ENCODE measurements at places on chromosomes 5 and 9.

- DNase-seq: no peak
These were observed 210.3 kb upstream of the ADRA1B start for GRCh38 chr5:159705948-159706347.

- DNase-seq: no peak
These were observed 10.6 kb downstream of the TMEM250 start for GRCh38 chr9:136107953-136108647.

DNA sequence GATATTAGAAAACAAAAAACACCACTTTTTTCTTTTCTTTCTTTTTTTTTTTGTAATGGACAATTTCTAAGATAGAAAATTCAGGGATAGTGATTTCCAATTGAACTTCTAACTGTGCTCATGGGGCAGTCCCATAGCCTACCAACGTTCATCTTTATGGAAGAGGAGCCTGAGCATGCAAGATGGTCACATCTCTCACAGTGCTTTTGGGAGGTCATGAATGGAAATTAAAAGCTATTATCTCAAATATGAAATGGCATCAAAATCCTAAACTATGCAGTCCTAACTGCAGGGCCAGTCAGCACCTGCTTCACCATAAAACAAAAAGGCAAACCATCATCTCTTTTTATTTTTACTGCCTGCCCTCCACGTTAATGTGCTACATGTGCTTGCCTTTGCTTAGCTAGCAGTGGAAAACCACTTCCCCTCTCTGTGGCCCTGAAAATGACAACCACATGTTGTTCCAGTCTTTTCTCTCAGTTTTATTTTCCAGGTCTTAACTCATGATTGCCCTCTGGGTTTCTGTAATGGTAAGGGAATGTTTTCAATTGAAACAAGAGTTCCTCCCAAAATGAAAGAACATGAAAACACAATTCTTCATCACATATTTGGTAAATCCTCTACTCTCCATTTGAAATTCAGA, 16.7 kb downstream of the IFNB1 start:
- DNase-seq: no peak

DNA sequence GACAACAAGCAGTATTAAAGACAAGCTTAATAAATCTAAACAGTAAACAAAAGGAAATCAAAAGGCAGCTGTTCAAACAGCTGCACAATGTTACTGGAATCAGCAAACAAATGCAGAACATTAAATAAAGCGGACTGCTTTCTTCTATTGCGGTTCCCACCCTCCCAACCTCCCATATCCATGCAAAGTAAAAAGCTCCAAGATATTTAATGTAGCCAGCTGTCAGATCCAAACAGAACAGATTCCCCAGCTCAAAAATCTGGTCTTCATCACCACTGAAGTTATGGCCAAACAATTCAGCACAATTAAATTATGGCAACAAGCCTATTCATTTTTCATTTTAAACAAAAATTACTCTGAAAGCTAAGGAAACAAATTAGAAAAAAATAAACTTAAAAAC, 75.9 kb downstream of the SLC38A9 start:
- no peak for DNase-seq

DNA sequence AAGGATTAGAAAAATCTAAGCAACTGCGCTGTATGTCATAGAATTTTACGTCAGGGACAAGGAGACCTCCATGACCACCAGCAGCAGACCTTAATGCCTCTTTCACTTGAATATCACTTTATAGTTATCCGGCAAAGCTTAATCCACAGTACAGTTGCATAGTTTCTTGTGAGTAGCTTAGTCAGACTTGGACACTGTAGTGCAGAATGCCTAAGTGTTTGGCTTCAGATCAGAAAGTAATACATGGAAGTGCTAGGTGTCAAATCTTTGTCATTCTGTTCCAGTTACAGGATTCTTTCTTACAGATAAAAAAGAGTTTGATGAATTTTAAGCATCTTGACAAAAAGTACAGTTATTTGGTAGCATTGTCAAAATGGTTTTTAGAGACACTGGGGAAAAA, 239.9 kb upstream of the PAPPA start:
- DNase-seq: no peak

GRCh38 chr5:111379391-111379816, 132.9 kb downstream of the STARD4 start:
- no peak for DNase-seq

DNA sequence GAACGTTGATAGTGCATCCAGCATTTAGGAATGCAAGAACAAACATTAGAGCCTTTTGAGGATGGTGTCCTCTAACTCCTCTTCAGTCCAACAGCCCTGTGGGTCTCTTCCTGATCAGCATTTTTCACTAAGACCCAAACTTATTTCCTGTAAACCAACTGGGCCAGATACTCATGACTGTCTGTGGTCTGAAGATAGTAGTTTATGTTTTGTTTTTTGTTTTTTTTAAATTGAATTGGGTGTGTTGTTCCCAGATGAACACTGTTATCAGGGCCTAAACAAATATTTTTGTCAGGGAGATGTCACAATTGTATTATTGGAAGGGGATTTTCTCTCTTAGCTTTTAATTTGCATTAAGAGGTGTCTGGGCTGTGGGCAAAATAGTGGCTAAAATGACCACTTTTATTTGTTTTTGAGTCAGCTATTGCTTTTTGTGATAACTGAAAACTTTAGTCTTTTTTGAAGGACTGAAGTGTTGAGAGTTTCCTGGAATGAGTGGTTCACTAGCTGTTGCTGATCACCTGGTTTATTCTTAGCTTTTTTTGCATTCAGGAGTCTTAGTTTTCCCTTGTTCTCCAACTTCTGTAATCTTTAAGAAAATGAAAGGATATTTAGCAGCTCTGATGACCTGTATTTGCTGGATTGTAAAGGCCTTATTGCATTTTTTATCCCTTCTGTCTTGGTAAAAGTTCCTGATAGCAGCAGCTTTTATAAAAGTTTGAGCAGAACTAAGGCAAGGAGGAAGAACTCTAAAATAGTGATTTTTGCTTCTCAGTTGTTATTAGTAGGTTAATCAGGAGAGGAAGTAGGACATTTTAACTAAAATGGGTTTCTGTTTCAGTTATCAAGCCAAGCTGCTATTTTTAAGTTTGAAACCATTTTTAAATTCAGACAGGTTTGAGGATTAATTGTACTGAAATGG, 5.5 kb downstream of the MAN2A1 start:
- DNase-seq: no peak

- DNase-seq: no peak
These were observed 3.0 kb upstream of the FAM78A start for GRCh38 chr9:131279196-131279862.

- no peak for DNase-seq
These were observed 1.3 kb upstream of the POU4F3 start for GRCh38 chr5:146337264-146337904.

DNA sequence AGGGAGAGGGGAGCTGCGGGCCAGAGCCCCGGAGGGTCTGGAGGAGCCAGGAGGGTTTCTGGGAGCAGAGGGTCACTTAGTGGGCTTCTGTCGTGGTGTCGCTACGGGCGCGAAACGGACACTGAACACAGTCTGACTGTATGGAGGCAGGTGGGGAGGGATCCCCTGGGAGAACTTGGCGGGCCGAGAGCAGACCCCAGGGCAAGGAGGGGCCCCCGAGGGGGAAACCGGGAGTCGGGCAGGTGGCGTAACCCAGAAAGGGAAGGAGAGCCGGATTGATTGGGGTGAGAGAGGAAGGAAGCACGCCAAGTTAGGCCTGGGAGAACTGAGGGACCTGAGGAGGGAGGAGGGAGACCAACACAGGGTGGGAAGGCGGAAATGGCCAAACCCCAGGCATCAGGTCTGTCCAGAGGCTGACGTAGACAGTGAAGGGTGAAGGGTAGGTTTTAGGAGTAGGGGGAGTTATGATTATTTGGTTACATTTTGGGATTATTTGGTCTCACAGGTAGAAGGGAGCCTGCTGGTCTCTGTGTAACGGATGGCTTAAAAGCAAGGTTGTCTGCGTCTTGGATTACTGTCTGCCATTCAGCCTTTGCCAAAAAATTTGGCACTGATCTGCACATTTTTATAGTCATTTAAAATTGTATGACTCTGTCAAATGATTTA, 3.3 kb upstream of the MSMP start:
- no peak for DNase-seq

- no peak for DNase-seq
These were observed 158.6 kb downstream of the MELK start for GRCh38 chr9:36731068-36731956.

GRCh38 chr5:56535347-56535746, 280.0 kb upstream of the MAP3K1 start:
- DNase-seq: no peak

DNA sequence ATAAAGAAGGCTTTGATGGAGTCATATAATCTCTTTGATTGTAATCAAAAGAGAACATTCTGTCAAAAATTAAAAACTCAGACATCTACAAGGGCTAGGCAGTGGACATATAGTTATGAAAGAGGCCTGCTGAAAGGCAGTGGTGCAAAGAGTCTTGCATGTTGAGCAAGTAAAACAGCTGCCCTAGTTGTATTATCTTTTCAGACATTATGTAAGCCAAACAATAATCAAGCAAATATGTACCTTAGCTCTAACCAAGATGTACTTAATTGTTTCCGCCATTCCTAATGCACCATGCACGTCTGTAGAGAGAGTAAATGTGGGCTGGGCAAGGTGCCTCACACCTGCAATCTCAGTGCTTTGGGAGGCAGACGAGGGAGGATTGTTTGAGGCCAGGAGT, 14.3 kb downstream of the GAPT start:
- DNase-seq: no peak

DNA sequence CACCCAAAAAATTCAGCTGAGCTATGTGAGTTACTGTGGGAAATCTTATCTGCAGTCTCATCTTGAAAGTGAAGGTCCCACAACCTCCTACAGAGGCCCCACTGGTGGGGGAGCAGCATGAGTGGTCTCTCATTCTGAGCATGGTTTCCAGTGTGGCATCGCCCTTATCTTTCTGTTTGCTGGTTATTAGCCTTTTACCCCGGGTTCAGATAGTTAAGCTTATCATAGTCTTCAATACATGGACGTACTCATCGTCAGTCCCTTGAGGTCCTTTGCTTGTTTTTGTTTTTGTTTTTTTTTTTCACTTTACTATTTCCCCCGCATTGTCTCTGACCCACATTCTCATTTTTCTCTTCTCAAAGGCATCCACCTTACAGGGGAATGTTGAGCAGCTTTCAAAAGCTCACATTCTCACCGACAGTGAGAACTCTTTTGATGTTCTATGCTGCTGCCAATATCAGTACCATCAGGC, 7.7 kb upstream of the HAVCR2 start:
- no peak for DNase-seq
